ENCODE measurements at places on chromosomes 7 and 10. TPM values are rescaled to one million over a fixed set of nuclear protein-coding genes. Genes with fewer than 3 reads are reported as not detected.

CPXM2 gene
- 19.4 TPM for total RNA-seq

CBX3 gene
- 97.9 TPM for total RNA-seq

PTPRZ1 gene
- total RNA-seq, result 0.12 TPM

FAM241B gene
- total RNA-seq, result not detected

MDH2 gene
- total RNA-seq, result 61.3 TPM

SPDYE9 gene
- total RNA-seq, result not detected

SFTPA1 gene
- total RNA-seq, result not detected

Data from smooth muscle cell of the coronary artery (primary cell).